ENCODE measurements at places on chromosomes 1 and 21. TPM values are rescaled to one million over a fixed set of nuclear protein-coding genes. Genes with fewer than 3 reads are reported as not detected.

The CSF3R gene
- polyA plus RNA-seq: 0.33 TPM

The TGFB2 gene
- polyA plus RNA-seq: not detected

The L1TD1 gene
- not detected for polyA plus RNA-seq

The DENND2C gene
- 0.78 TPM for polyA plus RNA-seq

The GSTM5 gene
- polyA plus RNA-seq: not detected

The RPAP2 gene
- polyA plus RNA-seq: 19.8 TPM

The MYBPH gene
- polyA plus RNA-seq: not detected

The RER1 gene
- polyA plus RNA-seq: 164 TPM

The XCL1 gene
- not detected for polyA plus RNA-seq

The TNNI3K gene
- polyA plus RNA-seq: not detected

The LAX1 gene
- 33.5 TPM for polyA plus RNA-seq

The DAB1 gene
- polyA plus RNA-seq: 5.1 TPM

The TSSK3 gene
- 1.1 TPM for polyA plus RNA-seq

The CLCNKB gene
- polyA plus RNA-seq: not detected

The CD48 gene
- 242 TPM for polyA plus RNA-seq

The MGST3 gene
- polyA plus RNA-seq: 190 TPM

GRCh38 chr1:230215529-230215928 is 148.5 kb downstream of the GALNT2 start:
- no peak for DNase-seq

- DNase-seq: no peak
Observed at GRCh38 chr1:62177621-62178020, 17.0 kb upstream of the L1TD1 start.

- no peak for DNase-seq
Observed at GRCh38 chr1:202270871-202271326, 70.8 kb downstream of the UBE2T start.

DNA sequence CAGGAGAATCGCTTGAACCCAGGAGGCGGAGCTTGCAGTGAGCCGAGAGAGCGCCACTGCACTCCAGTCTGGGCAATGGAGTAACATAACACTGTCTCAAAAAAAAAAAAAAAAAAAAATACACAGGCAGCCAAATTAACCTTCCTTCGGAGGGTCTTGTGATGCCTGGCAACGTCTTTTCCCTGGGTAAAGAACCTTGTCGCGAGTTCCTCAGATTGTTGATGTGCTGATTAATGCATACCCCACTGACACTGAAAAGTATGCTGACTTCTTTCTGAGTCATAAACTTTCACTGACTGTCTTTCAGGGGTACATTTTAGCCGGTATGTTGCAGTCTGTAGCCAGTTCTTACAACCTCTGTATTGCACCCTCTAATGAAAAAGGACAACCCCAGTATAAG is 95.1 kb upstream of the SOD1 start:
- DNase-seq: no peak

DNA sequence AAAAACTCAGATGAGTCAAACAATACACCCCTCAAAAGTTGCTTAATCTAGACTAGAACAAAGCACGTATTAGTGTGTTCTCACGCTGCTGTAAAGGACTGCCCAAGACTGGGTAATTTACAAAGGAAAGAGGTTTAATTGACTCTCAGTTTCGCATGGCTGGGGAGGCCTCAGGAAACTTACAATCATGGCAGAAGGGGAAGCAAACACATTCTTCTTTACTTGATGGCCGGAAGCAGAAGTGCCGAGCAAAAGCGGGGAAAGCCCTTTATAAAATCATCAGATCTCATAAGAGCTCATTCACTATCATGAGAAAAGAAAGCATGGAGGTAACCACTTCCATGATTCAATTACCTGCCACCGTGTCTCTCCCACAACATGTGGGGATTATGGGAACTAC is 10.1 kb downstream of the JAM2 start:
- no peak for DNase-seq

- DNase-seq: no peak
Observed at GRCh38 chr1:209063767-209064659, 519.5 kb upstream of the CAMK1G start.

DNA sequence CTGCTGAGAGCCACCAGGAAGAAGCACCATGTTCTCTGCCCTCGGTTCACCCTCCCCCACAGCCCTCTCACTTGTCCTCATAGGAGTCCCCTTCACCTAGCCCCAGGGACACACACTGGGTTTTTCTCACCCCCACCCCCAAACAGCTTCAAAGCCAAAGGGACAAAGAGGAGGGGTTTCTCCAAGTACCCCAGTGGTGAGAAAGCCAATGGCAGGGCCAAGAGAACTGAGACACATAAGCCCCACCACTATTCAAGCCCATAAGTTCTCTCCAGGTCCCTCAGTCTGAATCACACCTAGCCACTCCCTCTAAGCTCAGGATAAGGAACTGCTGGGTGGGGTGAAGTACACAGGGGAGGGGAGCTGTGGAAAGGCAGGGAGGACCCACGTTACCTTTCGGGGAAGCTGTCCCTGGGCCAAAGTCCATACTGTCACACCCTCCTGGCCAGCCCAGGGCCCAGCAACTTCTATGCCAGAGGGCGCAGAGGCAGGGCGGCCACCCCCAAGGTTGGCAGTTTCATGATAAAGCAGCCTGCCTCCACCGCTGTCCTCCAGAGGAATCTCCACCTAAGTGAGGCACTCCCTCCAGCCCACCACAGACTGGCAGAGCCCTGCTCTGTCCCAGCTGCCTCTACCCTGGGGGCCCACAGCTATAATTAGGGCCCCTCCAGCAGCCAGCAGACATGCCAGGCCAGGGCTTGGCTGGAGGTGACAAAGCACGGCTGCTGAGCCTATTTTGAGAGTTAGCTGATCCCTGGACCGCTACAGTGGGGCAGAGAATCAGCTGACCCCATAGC is 39.0 kb upstream of the PPP1R15B start:
- DNase-seq: no peak

DNA sequence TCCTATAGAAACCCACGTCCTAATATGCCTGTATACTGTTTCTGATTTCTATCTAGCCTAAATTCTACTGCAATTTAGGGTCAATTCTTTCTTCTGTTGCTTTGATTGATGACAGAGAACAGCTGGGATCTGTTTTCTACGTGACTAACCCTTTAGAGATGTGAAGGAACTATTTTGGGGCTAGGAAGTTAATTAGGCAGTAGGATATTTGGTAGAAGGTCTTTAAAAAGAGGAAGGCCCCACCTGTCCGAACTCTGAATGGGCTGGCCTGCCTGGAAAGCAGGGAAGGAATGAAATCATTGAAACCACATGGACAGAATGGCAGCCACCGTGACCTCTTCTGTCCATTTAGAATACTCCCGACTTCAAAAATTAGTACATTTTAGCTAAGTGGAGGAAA is 21.0 kb downstream of the EIF2D start:
- no peak for DNase-seq

- DNase-seq: no peak
Observed at GRCh38 chr1:46492269-46492853, 2.7 kb downstream of the DMBX1 start.

GRCh38 chr1:18938707-18939070 is 17.8 kb downstream of the IFFO2 start:
- no peak for DNase-seq

DNA sequence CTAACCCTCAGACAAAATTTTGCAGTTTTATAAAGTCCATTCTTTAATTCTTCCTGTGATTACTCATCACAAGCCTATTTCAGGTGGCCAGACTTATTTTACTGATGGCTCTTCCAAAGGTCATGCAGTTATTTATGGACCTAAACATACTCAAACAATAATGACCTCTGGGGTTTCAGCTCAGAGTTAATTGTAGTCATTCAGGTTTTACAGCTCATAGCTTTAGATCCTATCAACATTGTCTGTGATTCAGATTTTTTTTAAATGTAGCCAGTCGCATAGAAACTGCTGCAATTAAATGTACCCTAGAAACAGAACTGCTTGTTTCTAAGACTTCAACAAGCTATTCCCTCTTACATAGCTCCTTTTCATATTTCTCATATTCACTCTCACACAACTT is 270.8 kb downstream of the COL11A1 start:
- no peak for DNase-seq

GRCh38 chr1:206850401-206850800 is 15.0 kb upstream of the IL20 start:
- DNase-seq: no peak

DNA sequence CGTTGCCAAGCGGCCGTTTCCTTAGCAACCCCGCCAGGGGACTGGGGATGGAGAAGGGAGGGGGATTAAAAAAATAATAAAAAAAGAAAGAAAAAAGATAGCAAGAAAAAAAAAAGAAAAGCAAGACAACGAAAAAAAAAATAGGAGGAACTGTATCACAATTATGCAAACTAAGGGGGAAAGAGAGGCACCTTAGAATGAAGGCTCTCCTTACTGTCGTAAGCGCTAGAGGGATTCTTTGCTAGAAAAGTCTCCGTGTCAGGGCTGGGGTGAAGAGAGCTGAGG is 625 bp upstream of the NEGR1 start:
- no peak for DNase-seq

GRCh38 chr1:22201023-22201422 is 58.1 kb upstream of the WNT4 start:
- DNase-seq: no peak

- DNase-seq: no peak
Observed at GRCh38 chr1:116311193-116311592, 61.9 kb upstream of the ATP1A1 start.

- no peak for DNase-seq
Observed at GRCh38 chr1:22594396-22594795, 31.1 kb downstream of the EPHA8 start.

DNA sequence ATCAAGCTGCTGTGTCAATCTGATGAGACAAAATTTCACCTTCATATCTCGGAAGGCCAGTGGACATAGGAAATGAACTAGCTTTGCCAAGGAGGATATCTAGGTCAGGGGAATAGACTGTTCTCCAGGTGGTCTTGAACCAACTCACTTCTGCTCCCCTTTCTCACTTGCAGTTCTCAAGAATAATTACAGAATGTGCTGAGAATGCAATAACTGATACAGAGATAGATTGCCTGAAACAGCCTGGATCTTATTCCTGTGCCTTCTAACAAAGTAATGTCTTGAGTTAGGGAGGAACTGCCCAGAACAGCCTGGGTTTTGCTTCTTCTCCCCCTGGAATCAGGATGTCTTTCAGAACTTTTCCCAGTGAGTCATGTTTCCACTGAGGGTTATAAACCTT is 636.7 kb downstream of the KCNT2 start:
- DNase-seq: no peak

DNA sequence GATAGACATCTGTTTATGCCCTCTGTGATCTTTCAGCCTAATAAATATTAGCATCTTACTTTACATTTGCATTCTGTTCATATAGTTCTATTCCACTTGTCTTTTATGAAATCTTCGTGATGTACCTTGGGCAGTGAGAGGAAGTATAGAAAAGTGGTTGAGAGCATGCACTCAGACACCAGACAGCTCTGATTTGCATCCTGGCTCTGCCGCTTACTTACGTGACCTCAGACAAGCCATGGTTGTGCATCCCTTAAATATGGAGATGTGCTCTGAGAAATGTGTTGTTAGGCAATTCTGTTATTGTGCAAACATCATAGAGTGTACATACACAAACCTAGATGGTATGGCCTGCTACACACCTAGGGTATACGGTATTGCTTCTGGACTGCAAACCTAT is 22.9 kb downstream of the OVGP1 start:
- no peak for DNase-seq

GRCh38 chr1:212536586-212536985 is 72.0 kb upstream of the ATF3 start:
- DNase-seq: no peak

DNA sequence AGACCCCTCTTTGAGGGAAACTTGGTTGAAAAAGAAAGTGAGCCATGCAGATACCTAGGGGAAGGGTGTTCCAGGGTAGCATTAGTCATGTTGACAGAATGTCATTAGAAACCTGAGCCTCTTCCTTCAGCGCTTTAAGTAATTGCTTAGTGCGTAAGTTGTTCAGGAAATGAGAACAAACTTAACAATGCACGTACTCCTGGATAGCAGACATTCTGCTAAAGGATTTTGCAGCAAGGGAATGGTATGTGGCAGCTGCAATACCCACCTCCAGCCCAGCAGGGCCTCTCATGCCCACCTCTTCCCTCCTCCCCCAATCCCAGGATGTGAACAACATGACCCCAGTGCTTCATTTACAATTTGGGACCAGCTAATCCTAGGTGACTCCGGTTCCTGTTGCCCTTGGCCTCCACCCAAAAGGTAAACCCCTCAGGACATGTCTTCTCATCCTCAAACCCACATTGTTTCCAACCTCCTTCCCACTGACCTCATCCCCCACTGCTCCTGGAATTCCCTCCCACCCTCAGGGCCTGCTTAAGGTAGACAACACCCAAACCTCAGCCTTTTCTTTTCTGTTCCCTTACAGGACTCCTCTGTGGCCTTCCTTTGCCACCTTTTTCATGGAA is 98.0 kb upstream of the BCAR3 start:
- DNase-seq: no peak

GRCh38 chr1:243731301-243731891 is 118.6 kb downstream of the AKT3 start:
- DNase-seq: no peak

- DNase-seq: no peak
Observed at GRCh38 chr1:12433323-12434053, 184.5 kb downstream of the DHRS3 start.

GRCh38 chr1:116733476-116734365 is 20.5 kb upstream of the CD2 start:
- no peak for DNase-seq

GRCh38 chr1:219798283-219799030 is 129.9 kb downstream of the SLC30A10 start:
- no peak for DNase-seq

DNA sequence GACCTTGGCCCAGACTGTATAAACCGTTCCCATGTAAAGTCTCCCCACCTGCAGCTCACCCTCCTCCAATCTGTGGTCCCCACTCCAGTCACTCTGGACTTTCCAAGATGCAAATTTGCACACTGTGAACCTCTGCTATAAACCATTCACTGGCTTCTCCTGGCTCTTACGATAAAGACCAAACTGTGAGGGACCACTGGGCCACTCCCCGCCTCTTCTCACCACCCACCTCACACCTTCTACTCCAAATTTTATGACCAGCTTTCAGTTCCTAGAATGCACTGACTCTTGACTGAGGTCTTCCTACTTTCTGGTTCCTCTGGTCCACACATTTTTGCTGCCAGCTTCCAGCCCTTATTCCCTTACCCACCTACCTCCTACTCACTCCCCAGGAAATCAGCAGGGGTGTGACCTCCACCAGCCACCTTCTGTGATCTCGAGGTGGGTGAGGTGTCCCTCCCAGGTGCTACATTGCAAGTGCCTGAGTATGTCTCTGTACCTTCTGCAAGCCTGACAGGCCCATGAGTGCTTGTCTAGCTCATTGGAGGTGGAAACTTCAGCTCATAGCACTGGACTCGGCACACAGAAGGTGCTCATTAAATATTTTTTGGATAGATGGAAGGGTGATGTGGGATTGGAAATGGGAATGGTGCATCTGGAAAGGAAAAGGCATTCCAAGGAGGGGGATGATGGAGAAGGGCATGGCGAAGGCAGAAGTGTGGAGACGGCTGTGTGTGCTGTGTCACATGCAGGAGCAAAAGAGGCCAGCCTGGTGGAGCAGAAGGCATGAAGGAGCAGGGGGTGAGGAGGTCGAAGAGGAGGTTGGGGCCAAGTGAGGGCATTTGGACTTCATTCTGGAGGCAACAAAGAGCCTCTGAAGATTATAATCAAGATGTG is 15.6 kb upstream of the CSF1 start:
- DNase-seq: no peak

- no peak for DNase-seq
Observed at GRCh38 chr1:175834597-175834996, 91.2 kb upstream of the TNR start.

GRCh38 chr1:172950528-172950927 is 100.2 kb downstream of the TNFSF18 start:
- DNase-seq: no peak

- no peak for DNase-seq
Observed at GRCh38 chr1:237911911-237912310, 21.2 kb upstream of the ZP4 start.

- DNase-seq: no peak
Observed at GRCh38 chr1:28974432-28974831, 60.1 kb downstream of the EPB41 start.
